Esophagus squamous epithelium (tissue), 5 donors: ENCODE measurements at places on chromosomes 4 and X.

- no peak for DNase-seq
- H3K27me3 ChIP-seq, result no peaks in the 10 kb centered on the region
- H3K27ac ChIP-seq, result no peak overlapping the region
Observed at GRCh38 chr4:60744767-60745166, 455.4 kb upstream of the ADGRL3 start.

GRCh38 chrX:30483996-30484395 lies 93.6 kb downstream of the TASL start:
- no peak overlapping the region for H3K27ac ChIP-seq
- no peaks in the 10 kb centered on the region for H3K36me3 ChIP-seq
- no peak for DNase-seq

DNA sequence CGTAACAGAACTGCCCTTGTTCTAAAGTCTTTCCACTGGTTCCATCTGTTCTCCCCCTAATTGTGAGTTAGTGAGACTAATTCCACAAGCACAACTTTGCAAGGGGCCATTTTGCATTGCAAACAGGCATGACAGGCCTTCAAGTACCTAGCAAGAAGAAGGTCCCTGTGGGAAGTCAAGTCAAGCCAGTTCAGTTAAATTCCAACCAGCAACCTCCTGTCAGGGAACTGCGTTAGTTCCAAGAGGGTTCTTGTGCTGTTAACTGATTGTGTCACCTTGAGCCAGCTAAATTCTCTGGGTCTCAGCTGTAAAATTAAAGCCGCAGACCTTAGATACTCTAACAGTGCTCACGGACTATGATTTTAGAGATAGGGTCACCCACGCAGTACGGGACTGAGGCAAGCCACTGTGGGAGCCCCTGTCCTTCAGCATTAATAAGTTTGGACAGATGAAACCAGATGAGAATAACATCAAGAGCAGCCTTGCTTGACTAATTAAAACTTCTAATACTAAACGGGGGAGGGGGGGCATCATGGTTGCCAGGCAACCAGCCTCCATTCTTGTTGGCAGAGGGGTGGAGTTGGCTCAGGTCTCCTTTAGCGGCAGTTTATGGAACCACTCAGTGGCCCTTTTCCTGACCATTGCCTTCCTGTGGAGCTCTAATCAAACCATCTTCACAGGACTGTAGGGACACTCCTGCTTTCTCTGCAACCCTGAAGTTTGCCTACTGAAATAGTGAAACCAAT lies 24.1 kb upstream of the TMEM150C start:
- no peaks in the 10 kb centered on the region for H3K27me3 ChIP-seq
- no peaks in the 10 kb centered on the region for H3K36me3 ChIP-seq
- no peak overlapping the region for H3K4me3 ChIP-seq
- no peaks in the 10 kb centered on the region for H3K4me1 ChIP-seq
- DNase-seq, result no peak

DNA sequence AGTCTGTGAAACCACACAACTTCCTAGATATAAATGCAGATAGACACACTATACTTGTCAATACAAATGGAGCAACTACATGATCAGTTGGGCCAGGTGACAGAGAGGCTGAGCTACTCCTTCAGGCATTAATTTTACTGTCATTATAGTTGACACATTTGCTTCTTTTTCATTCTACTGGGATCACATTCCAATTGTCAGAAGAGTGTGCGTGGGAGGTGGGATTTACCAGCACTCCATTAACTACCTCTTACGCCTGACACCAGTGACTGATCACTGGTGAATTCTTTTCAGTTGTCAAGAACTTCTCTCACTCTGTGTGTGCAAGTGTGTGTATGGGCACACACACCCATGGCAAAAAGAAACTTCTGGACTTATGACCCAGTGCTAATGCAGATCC lies 94.2 kb upstream of the DIAPH2 start:
- no peaks in the 10 kb centered on the region for H3K4me1 ChIP-seq
- H3K27ac ChIP-seq, result no peak overlapping the region
- no peaks in the 10 kb centered on the region for H3K27me3 ChIP-seq
- H3K4me3 ChIP-seq, result no peak overlapping the region
- DNase-seq, result no peak

GRCh38 chr4:89837385-89837992 lies 528 bp upstream of the SNCA start:
- H3K27me3 ChIP-seq, result peaks cover 5% of the 10 kb centered on the region
- no peaks in the 10 kb centered on the region for H3K36me3 ChIP-seq
- H3K4me3 ChIP-seq, result peak overlapping the region; percentile 39
- no peak for DNase-seq
- peak overlapping the region; percentile 49 for H3K27ac ChIP-seq

GRCh38 chr4:124953061-124953460 lies 240.5 kb upstream of the ANKRD50 start:
- no peaks in the 10 kb centered on the region for H3K4me1 ChIP-seq
- no peaks in the 10 kb centered on the region for H3K36me3 ChIP-seq
- H3K27me3 ChIP-seq, result no peaks in the 10 kb centered on the region

DNA sequence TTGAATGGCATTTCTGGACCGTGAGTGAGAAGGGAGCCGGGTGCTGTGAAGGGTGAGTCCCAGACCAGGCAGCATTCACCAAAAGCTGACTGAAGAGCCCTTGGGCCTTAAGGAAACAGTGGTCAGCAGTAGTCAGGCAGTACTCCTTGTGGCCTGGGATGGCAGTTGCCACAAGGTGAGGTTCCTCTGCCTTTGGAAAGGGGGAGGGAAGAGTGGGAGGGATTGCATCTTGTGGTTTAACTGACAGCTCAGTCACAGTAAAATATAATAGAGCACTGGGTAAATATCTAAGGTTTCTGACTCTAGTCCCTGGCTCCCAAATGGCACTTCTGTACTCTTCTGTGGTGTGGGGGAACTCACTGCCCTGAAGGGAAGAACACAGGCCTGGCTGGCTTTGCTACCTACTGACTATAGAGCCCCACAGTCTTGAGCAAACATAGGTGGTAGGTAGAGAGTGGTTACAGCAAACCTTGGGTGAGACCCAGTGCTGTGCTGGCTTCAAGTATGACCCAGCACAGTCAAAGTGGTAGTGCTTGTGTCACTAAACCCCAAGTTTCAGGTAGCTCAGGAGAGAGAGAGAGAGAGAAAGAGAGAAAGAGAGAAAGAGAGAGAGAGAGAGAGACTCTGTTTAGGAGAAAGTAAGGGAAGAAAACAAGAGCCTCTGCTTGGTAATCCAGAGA lies 154.2 kb downstream of the TEX11 start:
- no peaks in the 10 kb centered on the region for H3K36me3 ChIP-seq
- H3K4me1 ChIP-seq, result no peaks in the 10 kb centered on the region
- no peak overlapping the region for H3K27ac ChIP-seq
- H3K4me3 ChIP-seq, result no peak overlapping the region
- no peak for DNase-seq

DNA sequence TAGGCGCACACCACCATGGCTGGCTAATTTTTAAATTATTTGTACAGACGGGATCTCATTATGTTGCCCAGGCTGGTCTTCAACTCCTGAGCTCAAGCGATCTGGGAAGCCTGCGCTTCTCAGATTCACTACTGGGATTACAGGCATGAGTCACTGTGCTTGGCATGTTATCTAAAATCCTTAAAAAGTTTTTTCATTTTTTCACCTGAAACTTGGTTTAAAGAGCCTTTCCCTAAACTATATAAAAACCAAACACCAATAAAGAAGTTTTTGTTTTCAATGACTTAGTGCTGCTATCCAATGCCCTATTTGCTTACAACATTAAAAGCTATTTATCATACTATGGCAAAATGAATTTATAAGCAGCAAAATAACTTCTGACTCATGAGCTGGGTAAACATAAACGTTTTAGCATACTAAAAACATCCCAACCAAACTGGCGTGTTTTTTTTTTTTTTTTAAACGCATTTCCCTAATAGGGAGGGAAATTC lies 127.8 kb downstream of the UBE2K start:
- peaks cover 88% of the 10 kb centered on the region for H3K36me3 ChIP-seq
- H3K27me3 ChIP-seq, result no peaks in the 10 kb centered on the region
- DNase-seq, result no peak
- H3K4me3 ChIP-seq, result no peak overlapping the region
- no peaks in the 10 kb centered on the region for H3K4me1 ChIP-seq

DNA sequence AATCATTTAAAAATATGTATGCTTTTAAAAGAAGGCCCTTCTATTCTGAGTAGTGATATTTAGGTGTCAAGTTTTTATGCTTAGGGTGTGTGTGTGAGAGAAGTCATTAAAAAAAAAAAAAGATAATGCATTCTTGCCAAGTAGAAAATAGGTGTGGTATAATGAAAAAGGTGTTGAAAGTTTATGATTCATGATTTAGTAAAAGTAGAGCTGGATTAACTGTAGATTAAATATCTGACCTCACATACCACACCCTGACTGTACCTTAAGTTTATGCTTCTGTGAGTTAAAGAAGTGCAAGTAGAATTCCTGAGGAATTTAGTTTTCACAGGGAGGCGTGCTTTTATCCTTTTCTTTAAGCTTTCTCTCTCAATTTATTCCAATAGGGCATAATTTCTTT lies 71.1 kb downstream of the BMPR1B start:
- no peak for DNase-seq
- H3K4me3 ChIP-seq, result no peak overlapping the region
- H3K4me1 ChIP-seq, result no peaks in the 10 kb centered on the region
- no peaks in the 10 kb centered on the region for H3K27me3 ChIP-seq
- peak overlapping the region; percentile 80 for H3K27ac ChIP-seq

GRCh38 chr4:150155391-150155790 lies 77.1 kb downstream of the DCLK2 start:
- no peak overlapping the region for H3K27ac ChIP-seq
- no peaks in the 10 kb centered on the region for H3K27me3 ChIP-seq
- no peaks in the 10 kb centered on the region for H3K4me1 ChIP-seq
- DNase-seq, result no peak
- H3K36me3 ChIP-seq, result no peaks in the 10 kb centered on the region

DNA sequence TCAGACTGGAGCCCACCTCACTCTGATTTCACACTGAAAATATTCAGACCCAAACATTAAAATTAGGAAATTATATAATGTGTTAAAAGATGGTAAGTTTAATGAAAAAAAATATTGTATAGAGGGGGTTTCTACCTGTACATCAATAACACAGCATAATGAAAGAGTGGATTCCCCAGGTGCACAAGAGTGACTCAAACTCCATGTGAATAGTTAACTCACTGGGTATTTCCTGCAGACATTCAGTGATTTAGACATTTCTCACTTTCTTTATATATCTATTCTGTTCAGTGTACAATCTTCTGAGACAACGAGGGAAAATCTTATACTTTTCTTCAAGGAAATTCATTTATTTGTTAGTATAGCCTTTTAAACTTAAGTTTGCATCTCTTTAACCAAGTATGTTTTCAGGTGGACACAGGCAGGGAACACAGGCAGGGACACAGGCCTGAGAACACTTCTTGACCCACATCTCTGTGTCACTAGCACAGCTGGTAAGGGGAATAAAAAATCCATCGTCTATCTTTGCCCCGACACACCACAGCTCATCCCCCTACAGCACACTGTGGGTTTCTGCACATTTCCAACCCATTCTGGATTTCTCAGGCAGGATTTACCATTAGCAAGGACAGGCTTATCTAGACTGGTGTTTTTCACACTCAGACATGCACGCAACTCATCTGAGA lies 525.5 kb upstream of the BOD1L1 start:
- no peak for DNase-seq
- H3K36me3 ChIP-seq, result no peaks in the 10 kb centered on the region
- H3K27me3 ChIP-seq, result no peaks in the 10 kb centered on the region

DNA sequence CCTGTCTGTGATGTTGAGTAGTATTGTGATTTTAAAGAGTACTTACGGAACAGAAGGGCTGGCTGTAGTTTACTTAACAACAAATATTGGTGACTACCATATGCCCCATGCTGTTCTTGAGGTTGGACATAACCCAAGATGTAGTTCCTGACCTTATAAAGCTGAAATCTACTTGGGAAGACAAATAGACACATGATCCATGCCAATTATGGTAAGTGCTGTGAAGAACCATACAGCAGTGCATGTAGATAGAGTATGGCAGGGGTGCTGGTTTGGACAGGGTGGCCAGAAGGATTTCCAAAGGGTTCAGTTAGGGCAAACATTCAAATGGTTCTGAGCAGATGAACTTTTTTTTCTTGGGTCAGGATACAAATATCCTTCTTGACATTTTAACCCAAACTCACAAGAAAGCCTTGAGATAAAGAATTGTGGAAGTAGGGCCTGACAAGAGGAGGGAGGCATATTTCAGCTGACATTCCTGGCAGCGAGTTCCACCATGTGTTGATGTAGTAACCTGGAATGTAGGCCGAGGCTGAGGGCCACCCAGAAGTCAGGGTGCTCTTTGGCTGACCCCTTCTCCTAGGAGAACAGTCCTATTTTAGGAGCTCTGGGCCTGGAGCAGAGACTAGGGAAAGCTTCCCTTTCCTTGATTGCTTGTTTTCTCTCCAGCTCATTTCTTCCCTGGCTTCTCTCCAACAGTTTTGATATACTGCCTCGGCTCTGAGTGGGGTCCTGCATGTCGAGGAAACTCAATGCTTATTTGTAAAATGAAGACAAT lies 74.2 kb downstream of the FREM3 start:
- no peak for DNase-seq
- no peak overlapping the region for H3K4me3 ChIP-seq
- H3K27me3 ChIP-seq, result no peaks in the 10 kb centered on the region

GRCh38 chrX:115503099-115503498 lies 57.9 kb upstream of the PLS3 start:
- DNase-seq, result no peak
- no peak overlapping the region for H3K4me3 ChIP-seq
- no peak overlapping the region for H3K27ac ChIP-seq
- no peaks in the 10 kb centered on the region for H3K36me3 ChIP-seq

DNA sequence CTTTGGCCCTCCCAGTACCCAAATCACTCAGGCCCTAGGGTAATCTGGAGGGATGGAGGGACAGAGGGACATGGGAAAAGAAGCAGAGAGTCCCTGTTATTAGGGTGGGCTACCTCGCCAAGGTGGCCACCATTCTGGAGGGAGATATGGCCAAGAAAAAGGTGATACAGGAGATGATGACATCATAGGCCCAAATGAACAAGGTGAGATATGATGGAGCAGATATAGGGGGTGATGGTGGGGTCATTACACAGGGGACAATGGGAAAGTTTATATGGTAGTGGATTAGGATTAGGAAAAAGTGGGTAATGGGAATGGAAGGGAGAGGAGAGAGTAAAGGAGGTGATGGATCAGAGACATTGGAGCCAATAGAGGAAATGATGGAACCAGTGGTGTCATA lies 12.9 kb upstream of the SYP start:
- H3K4me1 ChIP-seq, result no peaks in the 10 kb centered on the region
- no peak overlapping the region for H3K4me3 ChIP-seq
- no peaks in the 10 kb centered on the region for H3K27me3 ChIP-seq
- H3K27ac ChIP-seq, result no peak overlapping the region
- H3K36me3 ChIP-seq, result no peaks in the 10 kb centered on the region

DNA sequence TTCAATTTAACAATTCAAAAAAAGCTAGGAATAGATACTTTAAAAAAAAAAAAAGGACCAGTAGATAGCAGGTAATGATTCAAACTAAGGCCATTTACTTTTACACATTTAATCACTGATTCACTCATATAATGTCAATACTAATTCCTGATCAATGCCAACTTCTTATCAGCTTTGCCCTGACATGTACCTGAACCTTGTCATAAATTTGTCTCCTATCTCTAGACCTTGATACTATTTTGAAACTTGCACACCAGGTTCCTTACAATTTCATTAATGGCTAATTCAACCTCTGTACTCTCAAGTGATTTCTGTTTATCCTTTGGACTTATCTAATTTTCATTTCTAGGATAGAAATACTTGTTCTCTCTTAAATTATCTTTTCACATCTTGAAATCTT lies 55.4 kb downstream of the UGT2B4 start:
- no peak for DNase-seq
- H3K4me1 ChIP-seq, result no peaks in the 10 kb centered on the region
- H3K27me3 ChIP-seq, result no peaks in the 10 kb centered on the region
- no peaks in the 10 kb centered on the region for H3K36me3 ChIP-seq
- H3K27ac ChIP-seq, result no peak overlapping the region
- H3K4me3 ChIP-seq, result no peak overlapping the region
